NCI-H2081 (cell line): ENCODE measurements at places on chromosomes 4 and X.

DNA sequence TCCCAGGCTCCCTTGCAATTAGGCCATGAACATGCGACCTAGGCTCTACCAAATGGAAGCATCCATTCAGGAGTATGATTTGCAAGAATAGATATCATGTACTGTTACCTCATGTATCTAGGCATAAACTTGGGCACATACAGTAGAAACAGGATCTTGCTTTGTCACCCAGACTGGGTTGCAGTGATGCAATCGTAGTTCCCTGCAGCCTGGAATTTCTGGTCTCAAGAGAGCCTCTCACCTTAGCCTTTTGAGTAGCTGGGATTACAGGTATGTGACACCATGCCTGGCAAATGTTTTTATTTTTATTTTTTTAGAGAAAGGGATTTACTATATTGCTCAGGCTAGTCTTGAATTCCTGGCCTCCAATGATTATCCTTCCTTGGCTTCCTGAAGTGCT lies 994.2 kb downstream of the ADGRL3 start:
- DNase-seq = no peak

DNA sequence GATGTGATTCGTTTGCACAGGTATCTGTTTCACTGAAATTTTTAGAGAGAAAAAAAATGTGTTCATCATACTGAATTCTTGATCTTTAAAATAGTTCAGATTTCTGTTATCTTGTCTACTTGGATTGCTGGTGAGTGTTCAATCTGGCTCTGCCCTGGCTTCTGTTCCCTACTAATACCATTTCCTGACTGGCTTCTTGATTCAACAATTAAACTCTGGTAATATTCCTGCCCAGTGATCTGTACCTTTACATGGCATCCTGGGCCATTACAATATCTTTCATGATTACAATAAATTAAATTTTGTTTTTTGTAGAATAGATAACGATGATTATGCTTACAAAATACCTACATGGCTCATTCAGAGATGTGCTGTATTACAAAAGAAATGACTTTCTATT lies 1388.0 kb upstream of the TENM3 start:
- no peak for DNase-seq

GRCh38 chr4:145179281-145179860 lies 1.0 kb downstream of the OTUD4 start:
- DNase-seq = peak; percentile 10

- DNase-seq = no peak
These were observed 6.7 kb downstream of the FLNA start for GRCh38 chrX:154367474-154368308.

DNA sequence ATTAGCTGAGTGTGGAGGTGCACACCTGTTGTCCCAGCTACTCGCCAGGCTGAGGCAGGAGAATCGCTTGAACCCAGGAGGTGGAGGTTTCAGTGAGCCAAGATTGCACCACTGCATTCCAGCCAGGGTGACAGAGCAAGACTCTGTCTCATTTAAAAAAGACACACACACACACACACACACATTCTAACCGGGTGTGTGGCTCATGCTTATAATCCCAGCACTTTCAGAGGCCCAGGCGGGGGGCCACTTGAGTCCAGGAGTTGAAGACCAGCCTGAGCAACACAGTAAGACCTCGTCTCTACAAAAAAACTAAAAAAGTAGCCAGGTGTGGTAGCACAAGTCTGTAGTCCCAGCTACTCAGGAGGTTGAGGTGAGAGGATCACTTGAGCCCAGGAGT lies 152.3 kb downstream of the LRBA start:
- no peak for DNase-seq

- DNase-seq = no peak
These were observed 8.6 kb downstream of the NOP14 start for GRCh38 chr4:2954358-2955185.

- no peak for DNase-seq
These were observed 56.3 kb downstream of the CCDC149 start for GRCh38 chr4:24856586-24856985.

GRCh38 chr4:185838514-185839193 lies 26.7 kb upstream of the SORBS2 start:
- DNase-seq = no peak

DNA sequence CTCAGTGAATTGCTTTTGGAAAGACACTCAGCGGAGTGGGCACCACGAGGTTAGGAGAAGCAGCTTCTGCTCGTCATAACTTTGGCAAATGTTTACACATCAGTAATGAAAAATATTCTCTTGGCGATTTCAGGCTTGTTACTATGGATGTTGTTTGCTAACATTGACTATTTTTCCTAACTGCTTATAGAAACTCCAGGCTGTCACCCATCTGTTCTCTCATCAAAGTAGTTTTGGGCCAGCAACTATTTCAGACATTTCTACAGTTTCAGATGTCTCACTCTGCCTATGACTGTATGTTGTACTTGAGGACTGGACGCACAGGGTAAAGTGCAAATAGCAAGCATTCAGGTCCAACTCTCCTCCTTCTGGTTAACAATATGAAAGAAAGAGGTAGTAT lies 346.7 kb downstream of the TRIML1 start:
- DNase-seq = no peak

- DNase-seq = no peak
These were observed 94.6 kb downstream of the LIMCH1 start for GRCh38 chr4:41632481-41633073.

- no peak for DNase-seq
These were observed 41.6 kb upstream of the ACSL4 start for GRCh38 chrX:109774706-109775105.

- DNase-seq = no peak
These were observed 107.2 kb downstream of the SATL1 start for GRCh38 chrX:85136409-85136808.
